ENCODE measurements at places on chromosomes 3 and 15. TPM values are rescaled to one million over a fixed set of nuclear protein-coding genes. Genes with fewer than 3 reads are reported as not detected.

- peak; percentile 63 for DNase-seq
- no peaks in the 10 kb centered on the region for H3K36me3 ChIP-seq
- H3K4me1 ChIP-seq = peaks cover 11% of the 10 kb centered on the region
- no peaks in the 10 kb centered on the region for H3K27me3 ChIP-seq
- no peak overlapping the region for H3K27ac ChIP-seq
Observed at GRCh38 chr15:89964232-89964954, 36.7 kb upstream of the ZNF710 start.

The PATL2 gene
- 3.7 TPM for total RNA-seq

DNA sequence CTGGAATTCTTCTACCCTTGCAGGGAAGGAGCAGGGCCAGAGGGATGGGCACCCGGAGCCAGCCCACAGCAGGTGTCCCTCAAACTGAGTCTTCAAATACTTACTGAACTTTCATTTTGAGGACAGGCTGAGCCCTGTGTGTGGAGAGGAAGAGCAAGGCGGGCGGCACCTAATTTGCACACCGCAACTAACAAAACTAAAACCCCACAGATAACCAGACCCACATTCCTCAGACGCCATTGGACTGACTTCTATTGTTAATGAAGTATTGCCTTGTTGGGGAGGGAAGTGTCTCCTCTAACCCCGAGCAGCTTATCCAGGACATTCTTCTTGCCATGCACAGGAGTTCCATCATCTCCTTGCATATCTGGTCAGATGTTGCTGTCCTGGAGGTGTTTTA, 105.2 kb upstream of the NR2E3 start:
- no peak overlapping the region for H3K27ac ChIP-seq
- H3K36me3 ChIP-seq = no peaks in the 10 kb centered on the region
- no peak for DNase-seq
- H3K4me1 ChIP-seq = peaks cover 5% of the 10 kb centered on the region
- H3K4me3 ChIP-seq = no peak overlapping the region
- no peaks in the 10 kb centered on the region for H3K27me3 ChIP-seq

DNA sequence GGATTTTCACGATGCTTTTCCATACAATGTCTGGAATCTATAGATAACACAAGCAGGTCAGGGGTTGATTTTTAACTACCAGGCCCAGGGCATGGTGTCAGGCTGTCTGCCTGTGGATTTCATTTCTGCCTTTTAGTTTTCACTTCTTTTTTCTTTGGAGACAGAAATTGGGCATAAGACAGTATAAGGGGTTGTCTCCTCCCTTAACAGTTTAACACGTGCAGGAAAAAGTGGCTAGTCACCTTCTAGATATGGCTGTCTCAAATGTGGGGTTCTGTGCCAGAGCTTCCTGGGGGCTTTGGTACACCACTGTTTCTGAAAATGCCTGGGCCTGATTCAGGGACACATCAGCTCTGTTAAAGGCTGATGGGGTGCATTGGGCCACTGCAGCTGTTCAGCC, 7.4 kb upstream of the ZNF589 start:
- no peak overlapping the region for H3K27ac ChIP-seq
- no peak overlapping the region for H3K4me3 ChIP-seq
- no peaks in the 10 kb centered on the region for H3K36me3 ChIP-seq
- no peak for DNase-seq

DNA sequence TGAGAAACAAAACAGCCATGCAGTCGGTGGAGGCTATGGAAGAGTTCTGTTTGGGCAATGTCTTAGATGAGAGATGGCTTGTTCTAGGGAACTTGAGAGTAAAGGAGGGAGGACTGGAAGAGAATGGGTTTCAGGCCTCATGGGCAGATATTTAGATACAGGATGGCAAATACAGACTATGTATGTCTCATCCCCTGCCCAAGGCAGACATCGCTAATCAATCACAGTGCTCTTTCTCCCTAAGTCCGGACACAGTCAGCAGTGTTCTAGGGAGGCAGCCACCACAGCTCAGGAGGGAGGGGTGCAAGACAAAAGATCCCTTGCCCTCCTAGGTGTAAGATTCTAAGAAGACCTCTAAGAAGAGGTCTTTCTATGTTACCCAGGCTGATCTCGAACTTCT, 159.3 kb upstream of the TLE3 start:
- H3K36me3 ChIP-seq = no peaks in the 10 kb centered on the region
- H3K27ac ChIP-seq = no peak overlapping the region

- no peaks in the 10 kb centered on the region for H3K27me3 ChIP-seq
- no peaks in the 10 kb centered on the region for H3K4me1 ChIP-seq
- H3K4me3 ChIP-seq = no peak overlapping the region
- H3K27ac ChIP-seq = no peak overlapping the region
Observed at GRCh38 chr15:70308011-70308734, 210.5 kb upstream of the TLE3 start.

The PLCB2 gene
- total RNA-seq = 61.2 TPM
